Naive B cell (primary cell): ENCODE measurements at places on chromosomes 4 and X. TPM values are rescaled to one million over a fixed set of nuclear protein-coding genes. Genes with fewer than 3 reads are reported as not detected.

- no peak for DNase-seq
Observed at GRCh38 chrX:41935832-41936231, 12.5 kb upstream of the CASK start.

DNA sequence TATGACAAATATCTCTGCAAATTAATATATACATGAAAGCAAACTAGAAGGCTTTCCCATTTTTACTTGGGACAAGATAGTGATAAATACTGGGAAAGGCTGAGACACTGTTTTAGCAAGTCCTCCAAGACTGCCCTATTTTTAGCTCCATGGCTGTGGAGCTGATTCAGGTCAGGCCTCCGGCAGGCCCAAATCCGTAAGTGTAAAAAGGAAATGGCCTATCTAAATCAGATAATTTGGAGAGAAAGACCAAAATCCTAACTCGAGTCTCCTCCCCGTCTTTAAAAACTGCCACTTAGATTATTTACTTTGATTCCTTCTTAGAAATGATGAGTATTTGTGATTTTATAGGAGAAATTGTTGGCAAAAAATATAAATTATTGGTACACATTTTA, 2.9 kb downstream of the OTUD4 start:
- no peak for DNase-seq

UGT2A2 gene
- not detected for polyA plus RNA-seq

GRCh38 chr4:159185591-159186023, 82.7 kb downstream of the RAPGEF2 start:
- no peak for DNase-seq

DNA sequence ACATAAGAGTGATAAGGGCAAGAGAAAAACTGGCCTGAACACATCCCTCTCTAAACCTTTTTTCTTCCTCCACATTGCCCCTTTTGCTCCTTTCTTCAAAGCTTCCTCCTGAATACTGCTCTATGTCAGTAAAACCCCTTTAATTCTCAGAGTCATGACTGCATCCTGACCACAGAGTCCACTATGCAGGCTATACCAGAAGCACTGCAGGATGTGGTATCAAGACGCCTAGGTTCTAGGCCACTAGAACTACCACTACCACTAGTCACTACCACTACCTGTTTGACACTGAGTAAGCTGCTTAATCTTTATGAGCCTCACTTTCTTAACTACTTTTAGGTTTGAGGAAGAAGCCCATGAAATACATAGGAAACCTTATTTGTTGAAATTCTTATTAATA, 38.7 kb downstream of the ARHGEF9 start:
- no peak for DNase-seq

SMIM10L2A gene
- not detected for polyA plus RNA-seq

GRCh38 chrX:48578661-48579128, 4.4 kb downstream of the RBM3 start:
- no peak for DNase-seq

DNA sequence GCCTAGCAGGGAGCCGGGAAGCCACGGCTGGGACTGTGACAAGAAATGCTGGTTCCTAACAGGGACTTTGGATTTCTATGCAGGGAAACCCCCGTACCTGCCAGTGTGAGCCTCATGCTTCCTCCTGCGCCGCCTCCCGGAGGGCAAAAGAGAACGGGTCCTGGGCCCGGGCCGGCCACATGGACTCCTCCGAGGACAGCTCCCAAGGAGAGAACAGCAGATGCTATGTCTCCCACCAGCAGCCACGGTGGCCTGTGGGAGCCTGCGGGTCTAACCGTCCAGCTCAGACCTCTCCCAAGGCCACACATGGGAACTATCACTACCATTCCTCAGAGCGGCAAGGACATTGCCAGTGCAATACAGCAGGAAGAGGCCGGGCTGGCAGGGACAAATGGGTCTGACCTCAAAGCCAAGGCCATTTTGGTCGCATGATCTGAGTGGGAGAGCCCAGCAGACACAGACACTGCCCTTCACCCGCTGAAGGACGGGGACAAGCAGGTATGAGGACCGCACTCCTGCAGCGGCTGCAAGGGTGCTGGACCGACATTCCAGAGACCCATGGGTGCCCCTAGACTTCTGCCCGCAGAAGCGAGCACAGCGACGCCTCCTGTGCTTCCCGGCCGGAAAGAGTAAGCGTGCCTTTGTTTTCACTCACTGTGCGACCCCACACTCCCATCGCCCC, 4.5 kb upstream of the C4orf50 start:
- no peak for DNase-seq

DNA sequence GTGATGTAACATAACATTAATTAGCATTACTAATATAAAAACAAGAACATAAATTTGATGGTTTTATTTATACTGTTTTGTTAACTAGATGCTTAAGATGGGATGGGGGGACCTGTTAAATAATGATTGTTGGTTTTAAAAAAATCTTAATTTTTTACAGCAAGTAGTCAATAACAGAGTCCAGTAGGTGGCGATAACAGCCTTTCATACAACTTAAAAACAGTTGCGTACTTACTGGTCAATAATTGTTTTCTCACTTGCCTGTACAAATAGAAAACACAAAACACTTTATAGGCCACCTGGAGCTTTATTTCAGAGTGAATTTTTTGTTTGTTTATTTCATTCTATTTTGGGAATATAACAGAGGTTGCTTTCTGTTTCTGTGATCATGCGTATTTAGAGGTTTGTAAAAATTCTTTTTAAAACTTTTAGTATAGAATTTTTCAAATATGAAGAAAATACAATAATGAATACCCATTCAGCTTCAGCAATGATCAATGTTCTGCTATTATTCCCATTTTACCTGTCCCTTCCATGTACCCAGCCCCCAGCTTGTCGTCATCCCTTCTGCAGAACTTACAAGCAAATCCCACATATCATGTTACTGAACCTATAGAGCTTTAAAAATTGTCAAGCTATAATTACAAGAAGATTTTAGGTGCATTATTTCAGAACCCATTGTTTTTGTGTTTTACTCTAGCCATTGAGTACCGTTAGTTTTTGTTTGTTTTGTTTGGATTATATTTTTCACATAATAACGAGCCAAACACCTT, 97.1 kb downstream of the MRPL1 start:
- DNase-seq: peak; percentile 15

DNA sequence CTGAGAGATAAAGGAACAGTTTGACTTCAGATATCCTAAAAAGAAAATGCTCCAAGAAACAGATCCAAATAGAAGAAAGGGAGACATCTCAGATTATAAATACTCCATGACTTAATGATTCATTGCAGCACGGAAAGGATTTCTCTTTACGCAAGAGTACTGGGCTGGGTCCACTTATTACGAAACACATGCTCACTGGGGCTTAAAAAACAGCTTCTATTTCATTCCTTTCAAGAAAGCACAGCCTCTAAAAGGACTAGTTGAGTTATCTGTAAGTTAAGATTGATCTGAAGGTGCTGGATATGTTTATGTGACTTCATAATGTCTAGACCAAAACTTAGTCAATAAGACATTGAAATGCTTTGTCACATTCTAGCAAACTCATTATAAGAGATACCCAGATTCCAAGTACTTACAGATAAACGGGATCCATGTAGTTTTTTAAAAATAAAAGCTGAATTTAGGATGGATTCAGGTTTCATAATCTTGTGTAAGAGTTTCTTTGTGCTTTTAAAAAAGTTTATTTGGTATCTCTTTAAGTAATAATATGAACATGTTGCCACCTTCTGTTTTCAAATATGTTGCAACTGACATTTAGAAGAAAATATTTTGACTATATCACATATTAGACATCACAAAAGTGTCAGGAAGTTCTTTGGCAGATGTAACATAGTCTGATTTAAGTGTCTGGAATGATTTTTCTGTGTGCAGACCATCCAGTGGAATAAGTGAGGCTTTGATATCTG, 109.5 kb upstream of the MYOZ2 start:
- DNase-seq: no peak

GRCh38 chr4:149735796-149736195, 79.8 kb downstream of the IQCM start:
- no peak for DNase-seq
